ENCODE measurements at places on chromosomes 5 and 9.

GRCh38 chr9:122039234-122039633 lies 53.9 kb downstream of the TTLL11 start:
- no peak for DNase-seq

GRCh38 chr9:14903040-14903439 lies 7.2 kb downstream of the FREM1 start:
- DNase-seq = no peak

GRCh38 chr5:72658161-72658560 lies 151.0 kb upstream of the ZNF366 start:
- no peak for DNase-seq

DNA sequence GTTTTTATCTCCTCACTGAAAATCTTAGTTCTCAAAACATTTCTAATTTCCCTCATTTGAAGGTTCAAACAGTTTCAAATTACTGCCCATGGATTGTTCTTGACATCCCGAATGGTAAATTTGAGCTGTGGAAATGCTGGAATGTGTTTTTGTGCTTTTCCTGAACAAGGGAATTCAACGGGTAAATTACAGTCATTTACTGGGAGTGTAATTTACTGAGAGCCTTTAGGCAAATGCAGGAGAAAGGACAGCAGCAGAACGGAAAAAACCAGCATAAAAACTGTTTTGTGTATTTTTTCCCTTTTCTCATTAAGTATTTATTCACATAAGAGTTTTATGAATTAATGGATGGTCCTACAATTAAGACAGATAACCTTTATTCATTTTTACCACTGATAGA lies 139.2 kb downstream of the PBX3 start:
- no peak for DNase-seq

GRCh38 chr5:92801911-92802310 lies 779.1 kb downstream of the NR2F1-AS1 start:
- no peak for DNase-seq

- DNase-seq = no peak
Measured at GRCh38 chr9:105858006-105858690, 163.8 kb downstream of the TMEM38B start.

- no peak for DNase-seq
Measured at GRCh38 chr9:93300585-93301081, 116.7 kb downstream of the WNK2 start.

DNA sequence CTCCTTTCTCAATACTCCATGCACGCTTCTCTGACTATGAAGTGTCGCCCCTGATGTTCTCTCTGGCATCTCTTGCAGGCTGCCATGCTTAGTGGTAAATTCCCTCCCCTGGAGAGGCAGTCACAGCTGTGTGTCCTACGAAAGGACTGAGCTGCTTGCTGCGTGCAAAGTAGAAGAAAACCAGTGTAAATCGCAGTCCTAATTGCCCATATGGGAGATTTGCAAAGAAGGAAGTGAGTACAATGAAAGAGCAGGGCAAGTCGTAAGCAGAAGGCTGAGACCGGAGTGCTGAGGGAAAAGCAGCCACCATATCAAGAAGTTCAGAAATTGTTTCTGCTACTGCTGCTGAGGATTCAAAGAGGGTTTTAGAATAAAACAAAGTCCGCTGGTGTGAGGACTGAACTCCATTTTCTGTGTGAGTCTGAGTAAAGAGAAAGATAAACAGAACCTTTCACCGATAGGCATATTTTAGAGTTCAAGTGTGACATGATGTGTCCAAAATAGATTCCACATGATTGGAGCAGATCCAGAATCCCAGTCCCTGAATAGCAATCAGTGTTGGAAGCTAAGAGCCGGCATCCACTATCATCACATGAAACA lies 507.8 kb upstream of the MPDZ start:
- no peak for DNase-seq

DNA sequence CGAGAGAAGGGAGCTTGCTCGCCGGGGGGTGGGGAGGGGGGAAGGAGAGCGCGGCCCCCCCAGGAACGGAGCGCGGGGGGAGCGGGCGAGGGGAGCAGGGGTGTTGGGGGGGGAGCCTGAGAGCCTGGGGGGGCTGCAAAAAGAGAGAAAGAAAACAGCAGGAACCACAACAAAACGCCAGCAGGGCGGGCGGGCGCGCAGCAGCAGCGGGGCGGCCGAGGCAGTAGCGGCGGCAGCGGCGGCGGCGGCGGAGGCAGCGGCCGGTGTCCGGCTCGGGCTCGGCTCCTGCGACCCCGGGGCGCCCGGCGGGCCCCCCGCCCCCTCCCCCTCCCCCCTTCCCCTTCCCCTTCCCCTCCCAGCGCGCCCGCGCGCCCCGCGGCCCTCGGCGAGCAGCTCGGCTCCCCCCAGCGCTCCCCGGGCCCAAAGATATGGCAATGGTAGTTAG lies 1.6 kb downstream of the NR2F1 start:
- DNase-seq = peak; percentile 67

- DNase-seq = no peak
Measured at GRCh38 chr5:128538250-128539037, 399 bp upstream of the FBN2 start.

DNA sequence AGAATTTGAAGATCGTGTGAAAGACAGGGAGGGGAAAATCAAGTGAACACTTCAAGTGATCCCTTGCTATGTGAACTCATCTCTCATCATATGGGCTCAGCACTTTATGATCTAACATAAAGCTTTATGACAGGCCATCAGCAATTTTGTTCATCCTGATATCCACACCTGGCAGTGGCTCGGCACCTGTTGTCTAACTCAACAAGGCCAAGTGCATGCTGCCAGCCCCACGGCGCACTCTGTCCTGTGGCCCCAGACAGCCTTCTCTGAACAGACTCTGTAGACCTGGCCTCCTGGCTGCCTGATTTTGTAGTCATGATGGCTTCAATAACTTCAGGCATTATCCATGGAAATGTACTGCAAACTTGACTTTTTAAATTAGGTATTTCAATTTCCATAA lies 106.3 kb downstream of the MEF2C start:
- DNase-seq = no peak

DNA sequence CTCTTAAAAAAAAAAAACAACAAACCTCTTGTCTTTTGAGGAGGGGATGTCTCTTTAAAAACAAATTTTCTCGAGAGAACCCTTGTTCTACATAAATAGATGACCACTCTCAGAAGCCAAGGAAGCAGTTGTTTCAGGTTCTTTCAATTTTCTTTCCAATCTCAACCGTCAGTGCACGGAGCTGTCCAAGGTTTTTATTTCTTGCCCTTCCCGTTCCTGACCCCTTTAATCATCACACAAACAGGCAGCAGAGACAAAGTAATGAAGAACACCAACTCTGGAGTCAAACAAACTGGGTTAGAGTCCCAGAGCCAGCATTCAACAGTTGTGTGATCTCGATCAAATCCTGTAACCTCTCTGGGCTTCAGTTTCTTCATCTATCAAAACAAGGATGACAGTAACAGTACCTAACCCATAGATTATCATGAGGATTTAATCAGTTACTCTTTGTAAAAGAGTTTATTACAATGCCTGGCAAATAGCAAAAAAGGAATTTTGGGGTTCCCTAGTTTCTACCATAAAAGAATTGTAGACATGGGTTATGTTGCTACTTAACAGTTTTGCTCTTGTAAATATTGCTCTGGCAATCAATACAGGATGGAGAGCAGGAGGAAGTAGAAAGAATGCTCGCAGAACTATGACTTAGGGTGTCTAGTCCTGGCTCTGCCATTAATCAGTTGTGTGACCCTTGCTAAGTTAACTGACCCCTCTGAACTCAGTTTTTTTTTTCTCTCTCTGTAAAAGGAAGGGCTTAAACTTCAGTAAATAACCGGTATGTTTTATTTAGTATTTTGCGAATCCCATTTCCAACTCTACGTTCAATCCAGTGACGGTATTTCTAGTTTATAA lies 1.0 kb upstream of the NIM1K start:
- DNase-seq = no peak

DNA sequence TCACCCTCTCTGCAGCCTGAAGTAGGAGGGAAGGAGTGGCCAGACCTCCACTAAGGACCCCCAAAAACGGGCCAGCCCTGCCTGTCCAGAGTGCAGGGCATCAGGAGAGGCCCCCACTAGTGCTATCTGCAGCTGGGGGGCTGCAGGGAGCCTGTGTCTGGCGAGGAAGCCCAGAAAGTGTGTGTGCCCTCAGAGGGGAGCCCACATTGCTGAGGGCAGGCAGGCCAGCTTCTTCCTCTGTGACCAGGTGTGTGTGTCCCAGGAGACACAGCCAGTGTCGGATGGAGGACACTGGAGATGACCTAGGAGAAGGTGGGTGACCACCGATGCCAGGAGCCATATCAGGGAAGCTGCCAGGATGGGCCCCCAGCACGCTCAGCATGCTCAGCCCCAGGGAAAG lies 218.7 kb downstream of the IRX2 start:
- no peak for DNase-seq

- DNase-seq = no peak
Measured at GRCh38 chr5:127400539-127400938, 109.9 kb downstream of the MEGF10 start.
